ENCODE measurements at places on chromosomes 2 and 18. TPM values are rescaled to one million over a fixed set of nuclear protein-coding genes. Genes with fewer than 3 reads are reported as not detected.

CFC1 gene
- total RNA-seq, result 6.4 TPM

ZNF892 gene
- 16.7 TPM for total RNA-seq

EIPR1 gene
- total RNA-seq, result 33.8 TPM

ANKRD30B gene
- not detected for total RNA-seq

LANCL1 gene
- total RNA-seq, result 99.7 TPM

SULT1C2 gene
- 1.00 TPM for total RNA-seq

ALPP gene
- total RNA-seq, result not detected

DNA sequence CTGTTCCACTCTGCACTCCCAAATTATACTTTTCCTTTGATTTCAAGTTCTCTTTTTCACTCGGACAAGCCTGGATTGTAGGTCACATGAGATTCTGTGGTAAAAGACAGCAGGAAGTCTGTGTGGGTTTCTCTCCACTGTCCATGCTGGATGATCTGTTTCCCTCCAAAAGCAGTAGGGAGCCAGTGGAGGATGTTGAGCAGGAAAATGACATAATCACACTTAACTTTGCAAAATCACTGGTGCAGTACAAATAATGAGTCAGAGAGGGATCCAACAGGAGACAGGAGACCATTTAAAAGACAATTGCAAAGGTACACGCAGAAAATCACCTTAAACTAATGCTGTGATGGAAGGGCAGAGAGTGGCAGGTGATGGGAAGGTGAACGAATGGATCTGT, 301.3 kb downstream of the ZNF407 start:
- no peak for DNase-seq

GRCh38 chr2:48220501-48220900, 309.5 kb upstream of the STON1 start:
- DNase-seq, result no peak

DNA sequence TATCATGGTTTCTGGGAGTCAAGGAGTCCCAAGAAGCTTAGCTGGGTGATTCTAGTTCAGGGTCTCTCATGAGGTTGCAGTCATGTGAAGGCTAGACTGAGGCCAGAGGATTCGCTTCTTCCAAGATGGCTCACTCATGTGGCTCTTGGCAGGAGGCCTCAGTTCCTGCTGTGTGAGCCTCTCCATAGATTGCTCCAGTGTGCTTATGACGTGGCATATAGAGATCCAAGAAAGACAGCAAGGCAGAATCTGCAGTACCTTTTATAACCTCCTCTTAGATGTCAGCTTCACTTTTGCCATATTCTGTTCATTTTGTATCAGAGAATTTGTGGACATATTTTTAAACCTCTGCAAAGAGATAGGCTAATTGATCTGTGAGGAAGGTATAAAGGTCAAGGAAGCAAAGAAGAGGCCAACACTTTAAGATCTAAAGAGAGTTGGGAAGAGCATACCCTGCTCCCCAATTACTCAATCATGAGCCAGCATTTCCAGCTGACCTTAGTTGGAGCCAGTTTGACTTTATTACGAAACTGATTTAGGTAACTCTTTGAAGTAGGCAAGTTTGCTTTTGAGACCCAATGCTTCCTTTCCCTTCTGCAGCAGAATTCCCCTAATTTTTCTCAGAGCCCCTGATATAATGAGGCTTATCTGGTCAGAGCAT, 134.7 kb downstream of the EML6 start:
- no peak for DNase-seq

DNA sequence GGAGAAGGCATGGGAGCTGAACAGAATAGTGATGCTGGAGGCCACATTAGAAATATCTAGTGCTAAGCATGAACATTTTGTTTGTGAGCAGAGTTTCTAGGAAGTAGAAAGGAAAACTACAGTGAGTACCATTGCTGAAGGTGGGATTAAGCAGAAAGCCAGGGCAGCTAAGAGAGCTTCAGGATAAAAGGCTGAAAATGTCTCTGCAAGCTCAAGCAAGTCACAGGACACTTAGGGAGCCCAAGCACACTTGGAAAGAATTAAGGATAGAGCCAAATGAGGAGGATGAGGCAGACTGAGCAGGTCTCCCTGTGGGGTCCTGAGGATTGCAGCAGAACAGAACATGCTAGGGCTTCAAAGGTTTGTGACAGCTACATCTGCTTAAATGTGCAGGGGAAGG, 80.6 kb upstream of the LYPD1 start:
- DNase-seq, result no peak

- no peak for DNase-seq
Observed at GRCh38 chr2:222745836-222746559, 74.5 kb downstream of the MOGAT1 start.

DNA sequence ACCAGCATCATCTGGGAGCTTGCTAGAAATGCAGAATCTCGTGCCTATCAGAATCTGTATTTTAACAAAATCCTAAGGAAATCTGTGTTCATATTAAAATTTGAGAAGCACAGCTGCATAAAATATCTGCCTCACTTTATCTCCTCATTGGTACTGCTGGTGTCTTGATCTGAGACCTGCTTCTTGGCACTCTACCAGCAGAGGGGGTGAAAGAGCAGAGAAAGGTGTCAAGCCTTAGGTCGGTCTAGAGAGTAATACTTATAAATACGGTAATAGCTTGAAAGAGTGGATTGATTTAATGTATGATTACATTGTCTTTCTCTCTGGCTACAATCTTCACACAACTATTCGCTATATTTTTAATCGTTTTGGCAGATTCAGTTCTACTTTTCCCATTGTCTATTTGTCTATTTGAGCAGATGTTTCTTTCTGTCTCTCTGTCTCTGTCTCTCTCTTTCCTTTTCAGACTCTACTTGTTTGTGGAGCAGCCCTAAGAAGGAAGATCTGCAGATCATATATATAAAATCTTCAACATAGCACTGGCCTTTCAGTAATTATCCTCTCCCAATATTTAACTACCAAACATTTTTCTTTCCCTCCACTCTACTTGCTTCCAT, 1.7 kb upstream of the GCG start:
- DNase-seq, result peak; percentile 85

DNA sequence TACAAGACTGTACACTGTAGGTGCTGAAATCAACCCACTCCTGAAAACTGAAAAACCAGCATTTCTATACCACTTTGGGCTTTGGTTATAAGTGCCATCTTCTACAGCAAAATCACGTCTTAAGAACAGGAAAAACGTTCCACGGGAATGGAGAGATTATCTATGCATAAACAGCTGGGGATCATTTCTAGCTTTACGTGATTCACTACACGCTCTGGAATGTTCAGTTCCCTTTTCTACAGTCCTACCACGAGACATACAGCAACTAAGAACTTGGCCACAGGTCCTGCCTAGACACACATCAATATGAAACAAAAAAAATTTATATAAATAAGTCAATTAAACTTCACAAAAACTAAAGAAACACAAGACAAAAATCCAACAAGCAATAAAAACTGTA, 3.6 kb downstream of the CXCR4 start:
- DNase-seq, result no peak

- DNase-seq, result no peak
Observed at GRCh38 chr2:176395273-176395854, 126.1 kb downstream of the MTX2 start.

DNA sequence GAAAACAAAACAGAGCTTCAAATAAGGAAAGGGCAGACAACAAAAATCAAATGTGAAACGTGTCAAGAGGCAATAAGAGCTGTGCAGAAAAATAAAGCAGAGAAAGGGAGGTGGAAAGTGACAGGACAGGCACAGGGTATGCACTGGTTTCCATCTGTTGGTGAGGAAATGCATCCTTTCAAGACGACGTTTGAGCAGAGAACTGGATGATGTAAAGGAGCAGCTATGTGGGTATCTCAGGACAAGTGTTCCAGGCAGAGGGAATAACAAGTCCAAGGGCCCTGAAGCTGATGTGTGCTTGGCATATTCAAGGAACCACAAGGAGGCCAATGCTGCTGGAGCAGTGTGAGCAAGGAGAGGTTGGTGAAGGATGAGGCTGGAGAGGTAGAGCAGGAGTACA, 168.9 kb upstream of the SERPINE2 start:
- no peak for DNase-seq

DNA sequence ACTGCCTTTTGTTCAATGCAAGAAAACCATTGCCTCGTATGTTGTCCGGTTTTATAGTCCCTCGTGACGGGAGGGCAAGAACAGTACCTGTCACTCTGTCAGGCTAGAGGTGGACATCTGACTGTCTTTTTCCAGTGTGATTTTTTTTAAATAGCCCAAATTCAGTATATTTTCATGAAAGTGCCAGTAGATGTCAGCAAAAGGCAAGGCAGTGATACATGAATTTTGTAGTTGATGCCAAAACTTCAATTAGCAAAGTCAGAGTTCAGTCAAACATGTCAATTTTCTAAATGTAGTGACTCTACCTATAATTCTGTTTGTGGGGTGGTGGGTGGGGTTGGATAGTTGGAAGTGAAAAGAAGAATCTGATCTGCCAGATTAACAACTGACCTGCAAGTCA, 296.0 kb upstream of the MC4R start:
- peak; percentile 41 for DNase-seq

DNA sequence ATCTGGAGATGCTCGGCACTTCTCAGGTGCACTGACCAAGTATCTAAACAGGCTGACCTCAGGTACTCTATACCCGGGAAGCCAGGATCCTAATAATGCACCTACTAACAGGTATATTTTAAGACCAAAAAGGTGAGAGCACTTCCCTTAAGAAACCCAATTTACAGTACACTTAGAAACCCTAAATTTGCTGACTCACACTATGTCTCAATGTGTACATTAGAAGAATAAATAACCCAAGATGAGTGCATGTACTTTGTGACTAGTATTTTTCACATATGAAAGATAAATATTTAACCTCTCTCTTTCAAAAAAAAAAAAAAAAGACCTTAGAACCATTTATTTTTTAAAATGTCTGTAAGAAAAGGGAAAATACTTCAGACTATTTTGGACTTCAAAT, 118.8 kb downstream of the ZNF516 start:
- no peak for DNase-seq

GRCh38 chr2:8884812-8885211, 47.4 kb upstream of the KIDINS220 start:
- DNase-seq, result no peak

GRCh38 chr2:170446078-170446477, 268.1 kb downstream of the MYO3B start:
- no peak for DNase-seq

DNA sequence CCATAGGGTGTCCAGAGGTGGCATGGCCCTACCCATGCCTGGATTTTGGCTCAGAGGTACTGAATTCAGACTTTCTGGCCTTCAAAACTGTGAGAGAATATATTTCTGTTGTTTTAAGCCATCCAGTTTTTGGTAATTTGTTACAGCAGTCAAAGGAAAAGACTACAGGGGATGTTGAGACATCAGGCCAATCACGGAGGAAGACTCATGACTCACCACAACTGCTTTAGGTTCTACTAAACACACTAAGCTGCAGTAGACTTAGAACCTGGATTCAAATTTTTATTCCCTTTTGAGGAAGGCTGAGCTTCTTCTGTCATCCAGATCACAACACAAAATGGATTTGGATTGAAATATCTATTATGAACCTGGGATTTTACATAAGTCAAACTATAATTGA, 12.0 kb upstream of the C2orf66 start:
- DNase-seq, result no peak
